ENCODE measurements at places on chromosomes 3 and 15.

DNA sequence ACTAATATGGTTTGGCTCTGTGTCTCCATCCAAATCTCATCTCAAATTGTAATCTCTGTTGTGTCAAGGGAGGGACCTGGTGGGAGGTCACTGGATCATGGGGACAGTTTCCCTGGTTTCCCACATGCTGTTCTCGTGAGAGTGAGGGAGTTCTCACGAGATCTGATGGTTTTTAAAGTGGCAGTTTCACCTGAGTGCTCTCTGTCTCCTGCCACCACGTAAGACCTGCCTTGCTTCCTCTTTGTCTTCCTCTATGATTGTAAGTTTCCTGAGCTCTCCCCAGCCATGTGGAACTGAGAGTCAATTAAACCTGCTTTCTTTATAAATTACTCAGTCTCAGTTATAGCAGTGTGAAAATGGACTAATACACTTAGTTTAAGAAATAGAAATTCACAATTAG lies 228.9 kb downstream of the CD47 start:
- no peak for DNase-seq

GRCh38 chr3:146517684-146518435 lies 26.5 kb downstream of the PLSCR1 start:
- no peak for DNase-seq

DNA sequence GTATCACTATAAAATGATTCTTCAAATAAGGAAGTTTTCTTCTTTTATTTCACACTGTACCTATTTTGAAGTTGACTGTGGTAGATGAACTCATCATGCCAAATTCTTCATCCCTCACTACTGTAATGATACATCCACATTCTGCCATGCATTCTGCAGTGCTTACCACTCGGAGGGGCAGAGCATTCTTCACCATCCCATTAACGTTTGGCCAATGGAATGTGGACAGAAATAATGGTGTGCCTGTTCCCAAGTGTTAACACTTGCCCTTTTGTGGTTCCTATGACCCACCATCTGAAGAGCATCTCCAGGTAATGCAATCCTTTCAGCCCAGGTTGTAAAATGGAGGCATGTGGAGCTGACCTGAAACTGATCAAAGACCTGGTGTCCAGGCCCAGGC lies 18.6 kb downstream of the GOLIM4 start:
- peak; percentile 9 for DNase-seq

- DNase-seq: no peak
Observed at GRCh38 chr15:46646490-46646889, 1011.7 kb downstream of the SQOR start.

- DNase-seq: peak; percentile 66
Observed at GRCh38 chr15:74383695-74384565, 16.5 kb upstream of the CYP11A1 start.

GRCh38 chr3:150639262-150639661 lies 36.1 kb downstream of the SELENOT start:
- DNase-seq: no peak

DNA sequence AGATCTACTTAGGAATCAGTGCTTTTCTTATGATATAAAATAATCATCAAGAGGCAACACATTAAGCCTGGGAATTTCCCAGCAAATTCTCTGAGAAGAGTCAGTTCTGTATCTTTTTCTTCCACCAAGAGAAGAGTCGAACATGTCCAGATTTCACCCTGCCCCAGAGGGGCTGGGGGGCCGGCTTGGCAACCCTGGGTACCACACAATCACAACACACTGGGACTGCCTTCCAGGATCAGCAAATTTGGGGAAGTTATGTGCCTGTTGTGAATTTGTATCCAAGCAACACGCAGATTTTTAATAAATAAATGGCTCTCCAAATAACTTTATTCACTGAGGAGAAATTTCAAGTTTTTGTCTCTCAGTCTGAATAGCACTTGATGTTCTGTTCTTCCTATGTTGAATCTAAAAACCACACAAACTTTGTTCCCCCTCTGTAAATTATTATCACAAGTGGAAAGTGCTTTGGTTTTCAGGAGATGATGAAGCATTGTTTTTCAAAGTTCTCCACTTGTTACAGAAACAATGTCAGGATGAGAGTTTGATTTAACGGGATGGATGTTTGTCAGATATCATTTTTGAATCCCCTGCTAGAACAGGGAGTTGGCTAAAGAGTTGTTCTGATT lies 357.2 kb downstream of the ZNF385D start:
- DNase-seq: no peak

DNA sequence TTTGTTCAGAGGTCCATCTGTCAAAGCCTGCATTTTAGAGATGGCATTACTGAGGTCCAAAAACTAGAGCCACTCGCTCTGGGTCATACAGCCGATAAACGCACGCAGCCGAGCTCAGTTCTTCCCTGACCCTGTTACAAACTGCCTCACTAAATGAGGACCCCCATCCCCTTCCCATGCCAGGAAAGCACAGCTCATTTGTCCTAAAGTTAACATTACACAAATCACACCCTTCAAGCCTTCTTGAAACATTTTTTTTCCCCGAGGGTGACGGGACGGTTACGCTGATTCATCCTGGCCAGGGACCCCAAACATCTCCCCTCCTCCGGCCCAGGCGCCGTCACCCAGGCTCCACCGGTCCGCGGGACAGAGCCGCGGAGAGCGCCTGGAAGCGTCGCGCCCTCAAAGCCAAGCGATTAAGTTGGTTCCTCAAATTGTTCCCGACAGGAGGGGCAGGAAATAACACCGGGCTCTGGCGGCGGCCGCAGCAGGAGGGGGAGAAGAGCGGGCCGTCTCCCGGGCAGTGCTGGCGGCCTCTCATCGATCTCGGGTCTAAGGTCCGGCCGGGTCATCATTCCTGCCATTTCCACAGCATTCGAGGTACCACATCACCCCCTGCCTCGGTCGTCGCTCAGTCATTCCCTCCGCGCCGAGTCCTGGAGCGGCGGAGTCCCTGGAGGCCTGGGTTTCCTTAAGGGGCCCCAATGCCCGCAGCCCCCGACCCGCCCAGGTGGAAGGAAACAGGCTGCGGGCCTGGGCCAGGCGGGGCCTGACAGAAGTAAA lies 619 bp upstream of the CMTM8 start:
- peak; percentile 61 for DNase-seq

GRCh38 chr3:28326458-28326926 lies 22.0 kb upstream of the ZCWPW2 start:
- DNase-seq: no peak

DNA sequence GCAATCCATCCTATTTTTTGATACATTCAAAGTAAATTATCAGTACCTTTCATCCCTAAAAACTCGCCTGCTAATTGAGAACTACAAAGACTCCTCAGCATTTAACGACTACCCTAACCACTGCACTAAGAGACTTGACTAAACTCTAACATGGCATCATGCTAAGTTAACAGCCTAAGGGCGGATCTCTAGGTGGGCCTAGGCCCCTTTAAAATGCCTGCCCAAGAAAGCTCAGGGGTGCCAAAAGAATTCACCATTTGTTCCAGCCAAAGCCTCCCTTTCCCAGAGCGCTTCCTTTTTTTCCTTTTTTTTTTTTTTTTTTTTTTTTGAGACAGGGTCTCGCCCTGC lies 568 bp upstream of the NEK4 start:
- DNase-seq: no peak

- peak; percentile 58 for DNase-seq
Observed at GRCh38 chr15:67927501-67928168, 87.8 kb upstream of the RNU6-1 start.

GRCh38 chr3:53739966-53740365 lies 106.3 kb downstream of the CHDH start:
- DNase-seq: no peak

- peak; percentile 70 for DNase-seq
Observed at GRCh38 chr3:89851974-89852621, 744.7 kb downstream of the EPHA3 start.

DNA sequence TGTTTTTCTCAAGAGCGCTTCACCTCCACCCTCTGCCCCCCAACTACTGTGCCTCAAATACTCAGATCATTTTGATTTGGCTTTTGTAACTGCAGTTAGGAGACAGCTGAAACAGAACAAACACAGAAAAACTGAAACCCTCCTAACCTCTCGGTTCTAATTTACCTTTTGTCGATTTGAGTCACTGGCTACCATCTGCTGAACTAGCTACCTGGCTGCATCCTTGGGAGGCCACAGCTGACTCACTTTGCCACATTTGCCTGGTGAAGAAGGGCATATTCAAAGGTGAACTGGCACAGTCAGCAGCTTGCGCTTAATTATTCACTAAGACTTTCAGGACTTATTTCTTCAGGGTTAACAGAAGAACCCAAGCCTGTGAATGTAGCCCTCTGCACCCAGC lies 117.7 kb downstream of the FOXB1 start:
- DNase-seq: no peak

GRCh38 chr3:9914559-9915253 lies 2.2 kb upstream of the IL17RC start:
- DNase-seq: no peak

- DNase-seq: no peak
Observed at GRCh38 chr3:63652066-63652725, at the start of gene SNTN. Gene SNTN, plus strand, starts transcription at chr3:63652675. Its CDS starts 13 bp downstream, at chr3:63652688.

GRCh38 chr3:172203522-172204258 lies 164.3 kb downstream of the FNDC3B start:
- DNase-seq: no peak

GRCh38 chr3:54232618-54233017 lies 110.3 kb downstream of the CACNA2D3 start:
- no peak for DNase-seq

DNA sequence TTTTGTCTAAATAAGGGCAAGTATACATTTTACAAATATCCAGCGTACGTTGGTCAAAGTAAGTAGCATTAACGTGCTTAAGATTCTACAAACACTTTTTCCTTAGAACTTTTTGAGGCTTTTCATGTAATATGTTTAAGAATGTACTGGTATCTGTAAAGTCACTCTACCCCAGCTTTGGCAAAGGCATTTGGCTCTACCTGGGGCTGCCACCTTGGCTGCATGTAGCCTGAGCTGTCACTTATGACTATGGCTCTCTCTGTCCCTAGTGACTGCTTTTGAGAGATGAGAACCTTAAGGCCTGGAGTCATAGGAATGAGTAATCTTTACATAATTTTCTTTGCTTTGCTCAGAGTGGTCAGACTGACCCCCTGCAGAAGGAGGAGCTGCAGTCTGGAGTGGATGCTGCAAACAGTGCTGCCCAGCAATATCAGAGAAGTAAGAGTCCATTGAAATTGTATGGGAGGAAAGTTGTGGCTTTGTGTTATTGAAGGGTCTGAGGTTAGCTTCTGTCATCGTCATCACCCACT lies 61.2 kb downstream of the IQGAP1 start:
- no peak for DNase-seq

DNA sequence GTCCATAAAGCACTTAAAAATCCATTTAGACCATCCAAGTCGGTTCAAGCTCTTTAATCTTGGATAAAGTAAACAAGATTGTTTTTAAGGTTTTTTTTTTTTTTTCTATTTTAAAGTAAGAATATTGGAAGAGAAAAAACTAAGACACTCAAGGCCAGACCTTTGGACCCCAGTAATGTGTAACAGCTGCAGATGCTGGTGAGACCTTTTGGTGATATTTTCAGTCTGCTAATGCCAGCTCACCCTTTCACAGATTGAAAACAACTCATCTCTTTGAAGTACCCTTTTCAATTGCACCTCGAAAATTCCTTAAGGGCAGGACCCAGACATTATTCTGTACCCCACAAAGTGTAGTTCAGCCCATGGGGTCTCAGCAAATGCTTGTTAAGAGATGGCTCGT lies 260.7 kb upstream of the CTNNB1 start:
- no peak for DNase-seq

GRCh38 chr3:24986612-24987011 lies 441.5 kb upstream of the RARB start:
- no peak for DNase-seq

DNA sequence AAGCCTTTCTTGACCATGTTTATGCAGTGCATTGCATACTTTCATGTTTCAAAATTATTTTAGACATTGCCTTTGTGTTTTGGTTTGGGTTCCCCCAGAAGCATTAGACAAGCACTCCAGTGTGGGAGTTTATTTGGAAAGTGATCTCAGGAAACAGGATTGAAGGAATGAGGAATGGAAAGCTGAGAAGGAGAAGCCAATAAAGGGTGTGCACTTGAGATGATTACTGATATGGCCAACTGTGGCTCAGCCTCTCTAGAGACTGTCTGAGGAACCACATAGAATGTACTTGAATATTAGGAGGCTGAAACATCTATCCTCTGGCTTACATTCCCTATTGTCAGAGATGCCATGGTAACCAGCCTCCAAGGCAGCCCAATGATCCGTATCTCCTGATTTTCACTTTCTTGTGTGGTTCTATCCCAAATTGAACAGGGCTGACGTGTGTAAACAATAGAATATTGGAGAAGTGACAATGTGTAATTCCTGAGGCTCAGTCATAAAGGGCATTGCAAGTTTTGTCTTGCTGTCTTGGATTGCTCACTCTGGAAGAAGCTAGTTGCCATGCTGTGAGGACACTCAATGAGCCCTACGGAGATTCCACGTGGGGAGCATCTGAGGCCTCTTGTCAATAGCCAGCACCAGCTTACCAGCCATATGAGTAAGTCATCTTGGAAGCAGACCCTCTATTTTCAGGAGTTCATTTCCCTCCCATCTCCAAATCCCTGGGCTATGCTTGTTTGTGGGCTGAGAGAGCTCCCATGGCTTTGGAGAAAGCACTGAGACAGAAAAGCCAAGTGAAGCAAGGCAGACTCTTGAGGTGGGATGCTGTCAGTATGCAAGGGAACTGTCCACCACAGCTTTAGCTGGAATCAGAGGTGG lies 84.7 kb downstream of the SCN11A start:
- no peak for DNase-seq

- DNase-seq: no peak
Observed at GRCh38 chr3:187739094-187739560, 6.1 kb downstream of the BCL6 start.

DNA sequence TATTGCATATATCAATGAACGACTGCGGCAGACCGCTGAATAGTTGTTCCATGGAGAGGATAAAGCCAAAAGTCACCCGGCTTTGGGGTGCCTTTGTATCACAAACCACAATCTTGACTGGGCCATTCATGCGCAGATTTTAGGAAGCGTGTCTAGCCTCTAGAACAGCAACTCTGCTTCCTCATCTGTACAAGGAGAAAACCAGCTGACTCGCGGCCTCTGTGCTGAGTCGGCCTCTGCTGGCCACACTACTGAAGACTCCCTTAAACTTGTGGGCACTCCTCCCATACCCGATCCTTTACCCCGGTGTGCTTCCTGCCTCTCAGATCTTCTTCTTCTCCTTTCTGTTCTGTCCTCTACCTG lies 872 bp downstream of the DLEC1 start:
- no peak for DNase-seq

GRCh38 chr15:86556396-86557017 lies 476.8 kb downstream of the AGBL1 start:
- no peak for DNase-seq

DNA sequence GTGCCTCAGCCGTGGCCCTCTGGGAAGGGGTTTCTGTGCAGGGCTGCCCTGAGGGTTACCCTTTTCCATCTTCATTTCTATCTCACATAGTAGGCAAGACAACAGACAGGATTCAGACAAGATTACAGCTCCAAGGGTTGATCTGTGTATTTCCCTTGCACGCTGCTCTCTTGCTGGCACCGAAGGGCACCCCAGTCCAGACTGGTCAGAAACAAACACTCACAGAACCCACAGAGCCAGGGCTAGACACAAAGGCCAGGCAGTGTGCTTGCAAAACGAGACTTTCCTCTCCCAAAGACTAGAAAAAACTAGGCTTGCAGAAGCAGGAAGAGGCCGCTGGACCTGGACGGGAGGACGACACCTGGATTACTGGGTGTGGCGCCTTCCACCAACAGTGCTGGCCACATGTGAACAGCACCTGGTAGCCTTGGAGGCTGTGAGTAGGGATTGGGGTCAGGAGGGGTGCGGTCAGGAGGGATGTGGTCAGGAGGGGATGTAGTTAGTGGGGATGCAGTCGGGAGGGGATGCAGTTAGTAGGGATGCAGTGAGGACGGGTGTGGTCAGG lies 96.8 kb downstream of the BDH1 start:
- no peak for DNase-seq

- DNase-seq: peak; percentile 94
Observed at GRCh38 chr15:69394556-69395282, 19.4 kb upstream of the KIF23 start.
